Suprapubic skin (tissue), 4 donors: ENCODE measurements at places on chromosomes 16 and 17.

DNA sequence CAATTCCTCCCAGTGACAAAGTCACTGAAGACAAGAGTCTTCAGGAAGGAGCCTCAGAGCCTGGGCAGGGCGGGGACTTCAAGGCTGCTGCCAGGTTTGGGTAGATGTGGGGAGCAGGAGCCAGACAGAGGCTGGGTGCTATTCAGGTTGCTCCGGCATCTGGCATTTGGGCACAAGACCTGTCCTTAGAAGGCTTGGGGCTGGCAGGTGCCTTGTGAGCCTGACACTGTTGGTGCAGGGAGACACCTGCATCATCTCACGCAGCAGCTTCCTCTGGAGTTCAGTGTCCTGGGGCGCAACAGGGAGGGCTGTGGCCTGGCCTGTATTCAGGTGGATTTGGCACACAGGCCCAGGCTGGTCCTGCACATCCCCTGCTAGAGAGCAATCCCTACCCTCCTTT lies 65.0 kb downstream of the MPRIP start:
- peak overlapping the region; percentile 79 for H3K27ac ChIP-seq
- H3K36me3 ChIP-seq = no peaks in the 10 kb centered on the region
- no peak overlapping the region for H3K4me3 ChIP-seq
- no peak for DNase-seq
- H3K4me1 ChIP-seq = peaks cover 77% of the 10 kb centered on the region

DNA sequence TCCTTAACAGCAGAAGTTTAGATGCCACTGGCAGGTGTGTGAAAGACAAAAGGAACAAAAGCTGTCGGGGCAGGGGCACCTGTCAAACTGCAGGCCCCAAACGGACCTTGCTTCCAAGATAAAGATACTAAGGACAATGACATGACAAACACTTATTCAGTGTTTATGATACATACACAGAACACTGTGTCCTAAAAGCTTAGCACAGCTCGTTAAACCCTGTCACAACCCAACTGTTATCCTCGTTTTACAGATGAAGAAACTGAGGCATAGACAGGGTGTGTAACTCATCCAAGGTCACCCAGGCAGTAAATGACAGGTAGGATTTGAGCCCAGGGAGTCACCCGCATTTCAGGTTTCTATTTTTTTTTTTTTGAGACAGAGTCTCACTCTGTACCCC lies 9.6 kb downstream of the SDK2 start:
- no peak overlapping the region for H3K27ac ChIP-seq
- no peak for DNase-seq
- no peak overlapping the region for H3K4me3 ChIP-seq

DNA sequence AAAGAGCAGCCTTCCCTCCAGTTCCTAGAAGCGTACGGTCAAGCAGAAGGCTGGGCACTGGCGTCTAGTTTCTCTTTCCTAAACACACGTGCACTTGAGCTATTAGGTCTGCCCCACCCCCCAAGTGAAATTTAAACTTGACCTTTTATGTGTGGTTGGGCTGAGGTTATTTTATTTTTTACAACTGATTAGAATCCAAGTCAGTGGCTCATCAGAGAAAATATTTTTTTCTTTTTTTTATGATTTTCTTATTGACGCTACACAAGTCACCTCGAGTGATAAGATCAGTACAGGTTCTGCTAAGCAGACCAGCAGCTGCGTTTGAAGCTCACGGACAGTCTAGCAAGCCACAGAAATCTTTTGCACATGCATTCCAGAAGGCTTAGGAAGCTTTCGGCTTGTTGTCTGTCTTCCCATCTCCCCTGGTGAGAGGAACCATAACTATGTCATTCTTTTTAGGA lies 95.1 kb downstream of the ZFHX3 start:
- no peak overlapping the region for H3K4me3 ChIP-seq
- no peaks in the 10 kb centered on the region for H3K4me1 ChIP-seq
- H3K27me3 ChIP-seq = no peaks in the 10 kb centered on the region
- no peak for DNase-seq
- H3K36me3 ChIP-seq = peaks cover 20% of the 10 kb centered on the region

DNA sequence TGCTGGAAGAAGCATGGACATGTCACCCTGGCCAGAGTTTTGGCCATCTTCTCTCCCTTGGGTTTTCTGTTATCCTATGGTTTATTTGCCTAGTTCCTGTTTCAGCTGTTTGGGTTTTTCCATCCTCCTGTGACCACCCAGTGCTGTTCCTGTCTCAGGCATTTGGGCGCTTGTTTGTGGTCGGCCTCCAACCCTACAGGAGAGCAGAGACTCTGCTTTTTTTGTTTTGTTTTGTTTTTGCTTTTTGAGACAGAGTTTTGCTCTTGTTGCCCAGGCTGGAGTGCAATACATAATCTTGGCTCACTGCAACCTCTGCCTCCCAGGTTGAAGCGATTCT lies 3.3 kb upstream of the ZC3H7A start:
- no peak for DNase-seq
- no peaks in the 10 kb centered on the region for H3K27me3 ChIP-seq
- no peak overlapping the region for H3K4me3 ChIP-seq

DNA sequence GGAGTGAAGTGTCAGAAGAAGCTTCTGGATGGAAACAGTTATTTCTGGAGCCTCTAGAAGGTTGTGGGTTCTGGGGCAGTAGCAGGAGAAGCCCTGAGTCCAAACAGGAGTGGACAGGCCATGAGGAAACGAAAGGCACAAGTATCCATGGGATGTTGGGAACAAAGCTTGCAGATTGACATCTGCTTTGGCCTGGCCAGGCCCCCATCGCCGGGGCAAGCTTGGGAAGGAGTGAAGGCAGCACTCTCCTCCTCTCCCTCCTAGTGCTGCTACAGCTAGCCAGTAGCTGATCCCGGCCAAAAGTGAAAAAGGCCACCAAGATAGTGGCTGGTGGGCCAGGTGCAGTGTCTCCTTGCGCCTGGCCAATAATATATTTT lies 40.4 kb downstream of the B9D1 start:
- H3K27ac ChIP-seq = no peak overlapping the region
- peaks cover 17% of the 10 kb centered on the region for H3K36me3 ChIP-seq
- H3K4me3 ChIP-seq = no peak overlapping the region
- peaks cover 4% of the 10 kb centered on the region for H3K4me1 ChIP-seq

- H3K4me3 ChIP-seq = no peak overlapping the region
- peaks cover 6% of the 10 kb centered on the region for H3K36me3 ChIP-seq
- H3K27me3 ChIP-seq = no peaks in the 10 kb centered on the region
- H3K4me1 ChIP-seq = peaks cover 4% of the 10 kb centered on the region
- no peak overlapping the region for H3K27ac ChIP-seq
- no peak for DNase-seq
These were observed 45.7 kb downstream of the OMG start for GRCh38 chr17:31251105-31251969.

DNA sequence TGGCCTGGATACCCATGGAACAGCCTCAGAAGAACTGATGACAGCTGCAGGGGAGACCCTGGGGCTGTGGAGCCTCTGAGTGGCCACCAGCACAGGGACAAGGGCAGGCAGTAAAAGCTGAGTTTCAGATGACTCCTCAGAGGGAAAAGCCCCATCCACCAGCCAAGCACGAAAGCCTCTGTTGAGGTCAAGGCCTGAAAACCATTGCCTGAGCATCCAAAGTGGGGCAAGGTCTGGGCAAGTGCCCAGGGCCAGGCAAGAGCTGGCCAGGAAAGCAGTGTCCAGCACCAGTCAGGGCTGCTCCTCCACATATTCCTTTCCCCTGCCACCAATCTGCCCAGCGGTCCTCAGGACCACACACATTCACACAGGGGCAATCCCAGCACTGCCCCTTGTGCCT lies 16.4 kb downstream of the ATP6V0D1 start:
- H3K4me1 ChIP-seq = peaks cover 74% of the 10 kb centered on the region
- H3K36me3 ChIP-seq = no peaks in the 10 kb centered on the region
- no peak overlapping the region for H3K27ac ChIP-seq
- DNase-seq = no peak
- no peak overlapping the region for H3K4me3 ChIP-seq
- no peaks in the 10 kb centered on the region for H3K27me3 ChIP-seq

GRCh38 chr17:7977805-7978204 lies 24.6 kb upstream of the GUCY2D start:
- DNase-seq = no peak
- H3K27me3 ChIP-seq = no peaks in the 10 kb centered on the region
- no peak overlapping the region for H3K27ac ChIP-seq
- H3K4me1 ChIP-seq = no peaks in the 10 kb centered on the region
- H3K36me3 ChIP-seq = no peaks in the 10 kb centered on the region

- H3K36me3 ChIP-seq = no peaks in the 10 kb centered on the region
- no peaks in the 10 kb centered on the region for H3K27me3 ChIP-seq
- DNase-seq = no peak
These were observed 834 bp upstream of the KRT39 start for GRCh38 chr17:40967582-40967981.

DNA sequence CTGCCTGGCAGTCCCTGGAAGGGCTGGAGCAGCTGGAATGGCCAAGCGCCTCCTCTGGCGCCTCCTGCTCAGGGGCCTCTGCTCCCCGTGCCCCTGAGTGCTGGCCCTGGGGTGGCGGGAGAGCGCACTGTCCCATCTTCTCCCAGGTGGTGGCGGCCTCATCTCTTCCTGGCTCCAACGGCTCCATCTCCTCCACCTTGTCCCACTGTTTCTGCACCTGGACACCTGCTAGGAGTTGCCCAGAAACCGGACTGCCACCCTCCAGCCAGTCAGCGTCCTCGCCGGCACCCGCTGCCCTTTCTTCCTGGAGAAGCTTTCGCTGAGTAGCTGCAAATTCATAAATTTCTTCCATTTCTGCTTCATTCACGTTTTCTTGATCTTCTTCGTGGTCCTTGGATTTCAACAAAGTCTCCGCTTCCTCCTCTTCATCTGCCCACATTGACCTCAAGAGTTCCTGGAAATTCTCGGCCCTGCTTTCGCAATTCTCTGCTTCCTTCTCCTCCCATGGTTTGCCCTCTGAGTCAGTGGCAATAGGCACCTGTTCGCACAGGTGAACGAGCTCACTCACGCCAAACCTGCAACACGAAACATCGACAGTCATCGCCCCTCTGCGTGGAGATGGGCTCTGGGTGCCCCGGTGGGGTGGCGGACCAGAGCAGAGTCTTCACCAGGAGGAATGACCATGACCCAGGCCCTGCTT lies 13.7 kb upstream of the NLRC3 start:
- peaks cover 35% of the 10 kb centered on the region for H3K36me3 ChIP-seq
- H3K27me3 ChIP-seq = no peaks in the 10 kb centered on the region
- no peak overlapping the region for H3K27ac ChIP-seq
- DNase-seq = no peak
- H3K4me1 ChIP-seq = no peaks in the 10 kb centered on the region

DNA sequence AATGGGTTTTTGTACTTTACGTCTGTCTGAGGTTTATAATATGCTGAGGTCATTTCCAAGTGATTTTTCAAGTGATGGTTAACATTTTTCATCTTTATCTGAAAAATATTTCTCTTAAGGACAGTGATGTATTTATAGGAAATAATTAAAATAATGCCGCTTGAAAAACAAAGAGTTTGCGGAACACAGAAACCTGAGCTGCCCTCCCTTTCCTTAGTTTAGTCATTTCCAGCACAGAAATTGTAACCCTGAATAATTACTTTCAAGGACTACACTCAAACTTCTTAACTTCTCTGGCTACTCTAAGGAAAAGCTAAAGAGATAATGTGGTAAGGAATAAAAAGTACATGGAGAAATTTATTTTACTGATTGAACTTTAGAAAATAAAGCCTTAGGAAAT lies 54.6 kb downstream of the MRTFB start:
- no peak overlapping the region for H3K27ac ChIP-seq
- H3K4me3 ChIP-seq = no peak overlapping the region
- peaks cover 5% of the 10 kb centered on the region for H3K4me1 ChIP-seq
- H3K27me3 ChIP-seq = no peaks in the 10 kb centered on the region
- H3K36me3 ChIP-seq = no peaks in the 10 kb centered on the region

- no peaks in the 10 kb centered on the region for H3K27me3 ChIP-seq
- no peak overlapping the region for H3K4me3 ChIP-seq
- H3K4me1 ChIP-seq = peaks cover 30% of the 10 kb centered on the region
- no peak for DNase-seq
- H3K36me3 ChIP-seq = peaks cover 57% of the 10 kb centered on the region
These were observed 5.8 kb downstream of the CMTM3 start for GRCh38 chr16:66610111-66610820.

DNA sequence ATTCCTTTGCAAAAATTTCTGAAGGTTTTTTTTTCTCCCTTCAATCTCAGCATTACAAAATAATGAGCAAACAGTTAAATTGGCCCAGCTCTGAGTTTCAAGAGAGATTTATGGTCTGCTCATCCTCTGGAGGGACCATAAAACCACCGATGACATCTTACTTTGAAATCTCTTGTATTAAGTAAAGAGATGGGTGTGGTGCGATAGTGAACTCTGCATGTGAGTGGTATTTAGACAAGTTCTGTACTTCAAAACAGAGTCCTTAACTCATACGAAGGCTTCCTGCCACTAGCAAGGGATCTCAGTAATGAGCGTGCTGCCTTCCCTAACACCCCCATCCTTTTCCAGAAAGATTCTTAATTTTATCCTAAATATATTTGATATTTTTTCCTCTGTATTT lies 2.1 kb downstream of the FAM20A start:
- H3K27ac ChIP-seq = peak overlapping the region; percentile 91
- peak overlapping the region; percentile 75 for H3K4me3 ChIP-seq
- H3K4me1 ChIP-seq = peaks cover 57% of the 10 kb centered on the region
- H3K36me3 ChIP-seq = no peaks in the 10 kb centered on the region
- DNase-seq = no peak

DNA sequence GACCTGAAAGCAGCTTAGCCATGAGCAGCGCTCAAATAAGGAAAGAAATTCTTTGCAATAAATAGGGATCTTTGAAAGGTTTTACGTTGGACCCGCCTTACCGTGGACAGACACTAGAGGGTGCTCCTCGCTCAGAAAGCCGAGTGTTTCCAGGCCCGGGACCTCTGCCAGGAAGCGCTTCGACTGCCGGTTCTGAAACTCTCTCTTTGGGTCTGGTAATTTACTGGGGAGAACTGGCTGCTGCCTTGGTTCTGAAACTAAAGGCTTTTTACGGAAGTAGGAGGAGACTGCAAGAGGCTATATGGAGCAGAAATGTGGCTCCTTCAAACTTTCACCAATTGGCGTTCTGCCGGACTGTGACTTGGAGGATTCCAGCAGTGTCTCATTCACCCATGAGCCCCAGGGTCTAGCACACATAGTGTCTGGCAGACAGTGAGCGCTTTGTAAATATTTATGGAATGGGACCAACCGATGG lies 45.6 kb upstream of the HOXB9 start:
- H3K36me3 ChIP-seq = no peaks in the 10 kb centered on the region
- peak; percentile 84 for DNase-seq
- peak overlapping the region; percentile 16 for H3K4me3 ChIP-seq
- H3K4me1 ChIP-seq = peaks cover 3% of the 10 kb centered on the region
- no peak overlapping the region for H3K27ac ChIP-seq
